ENCODE measurements at places on chromosomes 3 and 15.

DNA sequence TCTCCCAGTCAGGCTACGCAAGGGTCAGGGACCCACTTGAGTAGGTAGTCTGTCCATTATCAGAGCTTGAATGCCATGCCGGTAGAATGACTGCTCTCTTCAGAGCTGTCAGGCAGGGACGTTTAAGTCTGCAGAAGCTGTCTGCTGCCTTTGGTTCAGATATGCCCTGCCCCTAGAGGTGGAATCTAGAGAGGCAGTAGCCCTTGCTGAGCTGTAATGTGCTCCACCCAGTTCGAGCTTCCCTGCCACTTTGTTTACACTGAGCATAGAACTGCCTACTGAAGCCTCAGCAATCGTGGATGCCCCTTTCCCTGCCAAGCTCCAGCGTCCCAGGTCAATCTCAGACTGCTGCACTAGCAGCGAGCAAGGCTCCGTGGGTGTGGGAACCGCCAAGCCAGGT lies 57.5 kb upstream of the SETMAR start:
- H3K4me3 ChIP-seq = no peak overlapping the region
- DNase-seq = no peak
- H3K27me3 ChIP-seq = no peaks in the 10 kb centered on the region
- H3K36me3 ChIP-seq = peaks cover 5% of the 10 kb centered on the region
- no peak overlapping the region for H3K27ac ChIP-seq

GRCh38 chr3:170424879-170425278 lies 6.2 kb downstream of the CLDN11 start:
- H3K36me3 ChIP-seq = peaks cover 6% of the 10 kb centered on the region
- H3K27ac ChIP-seq = no peak overlapping the region
- H3K27me3 ChIP-seq = peaks cover 28% of the 10 kb centered on the region
- H3K4me1 ChIP-seq = peaks cover 37% of the 10 kb centered on the region
- no peak overlapping the region for H3K4me3 ChIP-seq

DNA sequence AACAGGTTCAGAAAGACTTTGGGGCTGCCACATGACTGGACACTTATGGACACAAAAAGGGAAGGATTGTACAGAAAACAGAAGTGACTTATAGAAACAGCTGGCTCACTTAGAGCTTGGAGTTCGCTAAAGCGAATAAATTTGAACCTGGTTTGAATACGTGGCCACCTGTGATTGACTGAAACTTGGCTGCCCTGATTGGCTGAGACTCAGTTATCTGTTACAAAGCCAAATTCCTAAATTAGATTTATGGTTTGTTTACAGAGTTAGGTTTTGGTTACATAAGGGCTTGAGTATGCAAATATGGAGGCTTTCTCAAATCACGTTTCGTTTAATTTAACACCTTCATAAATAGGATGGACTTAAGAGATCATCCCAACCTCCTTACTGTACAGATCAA lies 270.2 kb downstream of the THSD4 start:
- H3K27ac ChIP-seq = no peak overlapping the region
- no peak overlapping the region for H3K4me3 ChIP-seq
- no peak for DNase-seq

GRCh38 chr15:26232691-26233090 lies 369.6 kb upstream of the ATP10A start:
- no peaks in the 10 kb centered on the region for H3K36me3 ChIP-seq
- no peak overlapping the region for H3K27ac ChIP-seq
- no peaks in the 10 kb centered on the region for H3K27me3 ChIP-seq
- H3K4me3 ChIP-seq = no peak overlapping the region
- DNase-seq = no peak

DNA sequence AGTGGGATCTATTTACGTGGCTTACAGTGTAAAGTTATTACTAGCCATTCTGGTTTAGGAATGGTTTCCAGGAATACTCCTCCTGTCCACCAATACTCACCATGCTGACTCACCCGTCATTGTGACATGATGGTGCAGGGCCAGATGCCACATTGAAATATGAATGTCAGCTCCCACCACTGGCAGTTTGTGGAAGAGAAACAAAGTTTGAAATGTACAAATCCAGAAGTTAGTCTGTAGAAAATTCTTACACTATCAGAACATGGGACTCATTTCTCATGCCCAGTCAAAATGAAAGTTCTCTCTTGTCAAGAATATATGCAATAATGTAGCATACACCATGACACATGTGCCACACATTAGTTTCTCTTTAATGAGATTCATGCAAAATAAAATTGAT lies 14.4 kb upstream of the TSPAN3 start:
- no peak overlapping the region for H3K4me3 ChIP-seq
- no peaks in the 10 kb centered on the region for H3K36me3 ChIP-seq
- peak overlapping the region; percentile 65 for H3K27ac ChIP-seq

DNA sequence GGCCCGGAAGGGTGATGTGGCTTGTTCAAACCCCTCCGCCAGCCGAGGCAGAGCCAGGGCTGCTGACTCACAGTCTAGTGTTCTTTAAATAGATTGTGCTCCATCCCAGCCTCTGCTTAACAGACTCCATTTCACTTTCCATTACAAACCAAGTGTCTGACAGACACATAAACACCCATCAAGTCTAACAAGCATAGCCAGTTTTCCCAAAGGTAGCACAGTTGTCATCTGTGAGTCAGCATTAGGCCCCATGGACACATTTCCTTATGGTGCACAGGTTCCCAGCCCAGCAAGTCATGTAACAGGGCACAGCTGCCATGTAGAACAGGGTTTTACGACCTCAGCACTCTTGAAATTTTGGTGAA lies 109.9 kb upstream of the RAP2B start:
- no peaks in the 10 kb centered on the region for H3K27me3 ChIP-seq
- no peak overlapping the region for H3K27ac ChIP-seq
- no peaks in the 10 kb centered on the region for H3K36me3 ChIP-seq
- no peak for DNase-seq
- H3K4me1 ChIP-seq = no peaks in the 10 kb centered on the region
- no peak overlapping the region for H3K4me3 ChIP-seq

DNA sequence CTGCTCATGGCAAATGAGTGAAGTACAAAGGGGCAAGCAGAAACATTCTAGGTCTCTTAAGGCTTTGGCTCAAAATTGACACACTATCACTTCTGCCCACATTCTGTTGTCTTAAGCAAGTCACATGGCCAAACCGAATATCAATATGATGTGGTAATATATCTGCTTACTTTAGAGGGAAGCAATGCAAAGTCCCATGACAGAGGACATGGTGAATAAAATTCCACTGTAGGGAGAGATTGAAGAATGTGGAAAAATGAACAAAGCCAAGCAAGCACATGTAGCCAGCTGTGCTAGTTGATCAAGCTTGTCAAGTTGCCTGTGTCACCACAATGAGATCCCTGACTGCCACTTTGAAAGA lies 11.2 kb upstream of the TBC1D5 start:
- peaks cover 13% of the 10 kb centered on the region for H3K4me1 ChIP-seq
- no peak overlapping the region for H3K27ac ChIP-seq
- H3K4me3 ChIP-seq = no peak overlapping the region
- DNase-seq = no peak

GRCh38 chr3:197793247-197793646 lies 2.2 kb downstream of the LRCH3 start:
- DNase-seq = no peak
- H3K27ac ChIP-seq = peak overlapping the region; percentile 88
- peaks cover 73% of the 10 kb centered on the region for H3K4me1 ChIP-seq
- H3K27me3 ChIP-seq = no peaks in the 10 kb centered on the region
- peaks cover 42% of the 10 kb centered on the region for H3K36me3 ChIP-seq
- H3K4me3 ChIP-seq = peak overlapping the region; percentile 64

DNA sequence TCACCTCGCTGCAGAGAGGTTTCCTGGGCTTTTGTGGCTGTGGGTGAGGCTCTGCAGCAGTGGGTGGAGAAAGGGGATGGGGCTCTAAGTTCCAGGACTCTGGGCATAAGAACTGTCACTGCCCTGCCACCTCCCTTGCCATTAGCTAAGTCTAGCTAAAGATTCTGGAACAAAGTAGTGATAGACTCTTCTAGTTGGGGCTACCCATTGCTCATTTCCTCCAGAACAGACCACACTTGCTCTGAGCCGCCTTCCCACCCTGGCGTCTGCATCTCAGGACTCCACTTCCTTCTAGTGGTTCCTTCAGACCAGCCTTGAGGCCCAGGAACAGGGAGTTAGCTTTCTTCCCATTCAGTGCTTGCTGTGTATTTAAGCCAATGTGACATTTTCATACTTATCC lies 7.5 kb downstream of the ARHGAP31 start:
- H3K4me1 ChIP-seq = peaks cover 70% of the 10 kb centered on the region
- peak overlapping the region; percentile 31 for H3K27ac ChIP-seq
- no peak for DNase-seq
- H3K4me3 ChIP-seq = no peak overlapping the region

- H3K27ac ChIP-seq = no peak overlapping the region
- no peaks in the 10 kb centered on the region for H3K4me1 ChIP-seq
- H3K27me3 ChIP-seq = no peaks in the 10 kb centered on the region
- no peaks in the 10 kb centered on the region for H3K36me3 ChIP-seq
- DNase-seq = no peak
- no peak overlapping the region for H3K4me3 ChIP-seq
These were observed 238.0 kb upstream of the TBL1XR1 start for GRCh38 chr3:177435301-177435700.

DNA sequence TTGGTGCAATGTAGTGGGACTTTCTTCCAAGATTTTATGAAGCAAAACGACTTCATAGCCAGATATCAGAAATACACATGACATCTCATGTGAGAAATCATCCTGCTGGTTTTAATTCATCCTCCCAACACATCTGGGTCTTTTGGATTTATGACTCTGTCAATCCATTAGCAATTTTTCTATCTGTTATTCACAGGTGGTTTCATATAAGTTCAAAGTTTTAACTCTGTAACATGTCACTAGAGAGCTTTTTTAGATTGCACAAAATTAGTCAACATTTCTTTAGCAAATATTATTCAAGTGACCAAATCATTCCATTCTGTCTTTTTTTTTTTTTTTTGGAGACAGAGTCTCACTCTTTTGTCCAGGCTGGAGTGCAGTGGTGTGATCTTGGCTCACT lies 30.4 kb downstream of the SQOR start:
- H3K27me3 ChIP-seq = no peaks in the 10 kb centered on the region
- no peak overlapping the region for H3K4me3 ChIP-seq
- no peak for DNase-seq
- no peak overlapping the region for H3K27ac ChIP-seq
- no peaks in the 10 kb centered on the region for H3K4me1 ChIP-seq
- peaks cover 56% of the 10 kb centered on the region for H3K36me3 ChIP-seq
